ENCODE measurements at places on chromosomes 2 and 18. TPM values are rescaled to one million over a fixed set of nuclear protein-coding genes. Genes with fewer than 3 reads are reported as not detected.

DNA sequence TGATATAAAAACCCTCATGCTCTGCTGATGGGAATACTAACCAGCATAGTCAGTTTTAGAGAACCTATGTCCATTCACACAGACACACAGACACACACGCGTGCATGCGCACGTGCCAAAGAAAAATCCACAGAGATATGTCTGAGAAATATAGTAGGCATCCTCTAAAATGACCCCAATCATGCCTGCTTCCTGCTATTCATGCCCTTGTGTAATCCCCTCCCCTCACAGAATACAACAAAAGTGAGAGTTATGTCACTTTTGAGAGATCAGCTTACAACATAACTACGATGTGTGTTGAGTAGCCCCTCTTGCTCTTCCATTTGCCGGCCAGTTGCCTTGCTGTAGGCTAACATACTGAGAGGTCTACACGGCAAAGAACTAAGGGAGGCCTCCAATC lies 121.3 kb downstream of the DYM start:
- no peaks in the 10 kb centered on the region for H3K36me3 ChIP-seq
- no peak overlapping the region for H3K27ac ChIP-seq
- H3K4me3 ChIP-seq, result no peak overlapping the region
- DNase-seq, result no peak

DNA sequence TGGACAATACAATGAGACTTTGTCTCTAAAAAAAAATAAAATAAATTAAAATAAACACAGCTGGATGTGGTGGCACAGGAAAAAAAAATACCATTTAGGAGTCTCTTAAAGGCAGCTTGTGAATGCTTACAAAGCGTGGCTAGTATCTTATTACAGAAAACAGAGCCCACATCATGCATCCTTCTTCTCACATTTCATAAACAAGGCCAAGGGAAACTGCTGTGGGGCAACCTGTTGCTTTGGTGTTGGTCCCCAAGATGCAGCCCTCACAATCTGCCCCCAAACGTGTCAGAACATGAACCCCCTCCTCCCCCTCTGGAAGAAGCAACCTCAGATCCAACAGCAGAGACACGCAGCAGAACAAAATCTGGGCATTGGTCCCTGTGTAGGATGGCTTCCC lies 2.6 kb downstream of the SLC14A1 start:
- H3K36me3 ChIP-seq, result no peaks in the 10 kb centered on the region
- DNase-seq, result no peak
- H3K4me3 ChIP-seq, result no peak overlapping the region

- H3K4me1 ChIP-seq, result peaks cover 17% of the 10 kb centered on the region
- peaks cover 37% of the 10 kb centered on the region for H3K36me3 ChIP-seq
- peak overlapping the region; percentile 79 for H3K27ac ChIP-seq
Observed at GRCh38 chr18:74249181-74249968, 42.4 kb downstream of the CYB5A start.

- H3K27ac ChIP-seq, result no peak overlapping the region
- no peak overlapping the region for H3K4me3 ChIP-seq
- no peaks in the 10 kb centered on the region for H3K27me3 ChIP-seq
- peaks cover 28% of the 10 kb centered on the region for H3K4me1 ChIP-seq
Observed at GRCh38 chr2:47890711-47891368, 15.5 kb downstream of the FBXO11 start.

- DNase-seq, result no peak
- no peak overlapping the region for H3K27ac ChIP-seq
- no peaks in the 10 kb centered on the region for H3K27me3 ChIP-seq
- H3K4me1 ChIP-seq, result peaks cover 26% of the 10 kb centered on the region
- H3K36me3 ChIP-seq, result peaks cover 15% of the 10 kb centered on the region
Observed at GRCh38 chr2:147224070-147224469, 620.8 kb upstream of the ACVR2A start.

GRCh38 chr2:15810477-15811150 lies 129.7 kb upstream of the MYCN start:
- no peak overlapping the region for H3K27ac ChIP-seq
- H3K27me3 ChIP-seq, result peaks cover 15% of the 10 kb centered on the region
- no peak overlapping the region for H3K4me3 ChIP-seq
- no peaks in the 10 kb centered on the region for H3K36me3 ChIP-seq

- no peak for DNase-seq
- H3K4me1 ChIP-seq, result peaks cover 5% of the 10 kb centered on the region
Observed at GRCh38 chr2:85785871-85786270, 32.1 kb downstream of the ATOH8 start.

DNA sequence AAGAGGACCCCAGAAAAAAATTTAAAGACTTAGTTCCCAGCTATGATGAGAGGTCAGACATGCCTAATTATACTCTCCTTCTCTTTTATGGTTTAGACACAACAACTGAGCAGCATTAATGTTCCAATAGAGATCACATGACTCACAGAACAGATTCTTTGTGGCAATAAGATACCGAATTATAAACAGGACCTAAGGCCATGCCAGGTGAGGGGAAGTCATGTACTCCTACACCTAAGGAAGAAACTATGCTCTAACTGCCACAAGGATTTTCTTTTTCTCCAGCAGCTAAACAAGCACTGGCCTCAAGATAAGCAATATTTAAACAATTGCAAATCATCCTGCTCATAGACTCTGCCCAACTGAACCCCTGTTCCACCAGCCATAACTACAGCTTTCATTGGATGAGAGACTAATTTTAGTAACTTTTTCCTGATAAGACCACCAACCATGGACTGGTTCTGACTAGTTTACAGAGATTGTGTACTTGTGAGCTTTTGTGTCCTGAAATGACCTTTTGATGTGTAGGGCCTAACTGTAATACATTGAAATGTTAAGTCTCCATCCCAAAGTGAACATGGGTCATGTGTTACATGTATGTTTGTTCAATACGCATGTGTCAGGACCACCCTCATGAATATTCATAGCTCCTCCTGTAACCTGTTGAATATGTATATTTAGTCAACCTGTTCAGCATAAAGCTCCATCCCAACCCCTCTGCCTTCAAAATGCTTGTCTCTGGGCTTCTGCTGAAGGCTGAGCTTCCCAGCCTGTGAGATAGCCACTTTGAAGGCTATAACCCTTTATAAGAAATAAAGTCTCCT lies 21.6 kb upstream of the NFE2L2 start:
- no peak overlapping the region for H3K27ac ChIP-seq
- peaks cover 8% of the 10 kb centered on the region for H3K4me1 ChIP-seq
- no peak overlapping the region for H3K4me3 ChIP-seq
- H3K27me3 ChIP-seq, result no peaks in the 10 kb centered on the region

DNA sequence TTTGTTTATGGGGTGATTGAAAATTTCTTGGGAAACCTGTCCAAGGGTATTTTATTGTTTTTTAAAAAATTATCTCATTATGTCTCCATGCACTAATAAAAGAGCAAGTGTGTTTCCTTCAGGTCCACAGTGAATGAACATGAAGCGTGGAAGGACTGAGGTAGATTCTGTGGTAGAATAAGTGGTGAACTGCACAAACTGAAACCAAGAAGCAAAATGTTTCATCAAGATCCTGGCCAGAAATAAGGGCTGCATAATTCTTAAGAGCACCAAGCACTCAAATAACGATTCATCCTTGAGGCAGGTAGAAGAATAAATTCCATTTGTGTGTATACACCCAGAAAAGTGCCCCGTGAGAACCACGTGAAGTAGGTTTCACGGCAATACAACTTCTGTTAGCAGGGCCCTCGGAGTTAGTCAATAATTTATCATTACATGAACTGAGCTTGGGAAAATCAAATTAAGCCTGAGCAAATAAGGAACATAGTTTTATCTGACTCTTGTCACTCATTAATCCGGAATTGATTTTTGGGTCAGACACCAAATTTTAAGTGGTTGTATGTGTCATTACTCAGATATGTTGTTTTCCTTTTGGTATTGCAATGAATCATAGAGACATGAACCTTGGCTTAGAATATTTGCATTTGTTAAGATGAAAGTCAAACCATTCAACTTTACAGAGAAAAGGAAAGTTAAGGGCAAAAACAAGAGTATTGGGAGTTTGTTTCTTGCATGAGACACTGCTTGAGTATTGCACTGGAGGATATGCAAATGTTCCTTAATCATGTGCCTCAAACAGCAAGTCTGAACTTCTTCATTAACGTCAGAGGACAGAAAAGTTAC lies 472.6 kb upstream of the NETO1 start:
- H3K36me3 ChIP-seq, result no peaks in the 10 kb centered on the region
- H3K27me3 ChIP-seq, result no peaks in the 10 kb centered on the region
- DNase-seq, result no peak
- no peak overlapping the region for H3K4me3 ChIP-seq
- H3K27ac ChIP-seq, result peak overlapping the region; percentile 20

- no peak overlapping the region for H3K4me3 ChIP-seq
- H3K36me3 ChIP-seq, result no peaks in the 10 kb centered on the region
- no peak overlapping the region for H3K27ac ChIP-seq
- H3K4me1 ChIP-seq, result peaks cover 4% of the 10 kb centered on the region
Observed at GRCh38 chr18:73189718-73190117, 321.9 kb upstream of the NETO1 start.

Gene BOLL
- total RNA-seq, result not detected

Gene CCL20
- total RNA-seq, result not detected

Data from WTC11 (cell line).